ENCODE measurements at places on chromosomes 1 and 21. TPM values are rescaled to one million over a fixed set of nuclear protein-coding genes. Genes with fewer than 3 reads are reported as not detected.

SLC41A1 gene
- total RNA-seq: 15.8 TPM

CHD5 gene
- total RNA-seq: 0.17 TPM

CSF3R gene
- total RNA-seq: 0.56 TPM

HFM1 gene
- total RNA-seq: 15.1 TPM

HAO2 gene
- total RNA-seq: not detected

RCAN1 gene
- 6.9 TPM for total RNA-seq

RGS13 gene
- total RNA-seq: not detected

STIL gene
- total RNA-seq: 59.0 TPM

WLS gene
- 259 TPM for total RNA-seq

CHIA gene
- total RNA-seq: not detected

ZNF683 gene
- total RNA-seq: not detected

SFN gene
- total RNA-seq: 0.99 TPM

SRSF10 gene
- total RNA-seq: 219 TPM

LIX1L gene
- total RNA-seq: 13.6 TPM

TPTE gene
- not detected for total RNA-seq

VPS45 gene
- 68.7 TPM for total RNA-seq

FMO3 gene
- not detected for total RNA-seq

NCAM2 gene
- total RNA-seq: 0.40 TPM

PIK3CD gene
- total RNA-seq: 5.0 TPM

ZSWIM5 gene
- total RNA-seq: 5.8 TPM

SYNC gene
- total RNA-seq: not detected

ERG gene
- not detected for total RNA-seq

DCDC2B gene
- not detected for total RNA-seq

S100A2 gene
- total RNA-seq: not detected

HRNR gene
- total RNA-seq: not detected

C1orf210 gene
- not detected for total RNA-seq

CD48 gene
- total RNA-seq: not detected

NOC2L gene
- 39.6 TPM for total RNA-seq

KRTAP19-1 gene
- not detected for total RNA-seq

CASZ1 gene
- 3.4 TPM for total RNA-seq

Data from neural progenitor cell (in vitro differentiated cells).